C1 segment of cervical spinal cord (tissue), 14 donors: ENCODE measurements at places on chromosomes 4 and X.

DNA sequence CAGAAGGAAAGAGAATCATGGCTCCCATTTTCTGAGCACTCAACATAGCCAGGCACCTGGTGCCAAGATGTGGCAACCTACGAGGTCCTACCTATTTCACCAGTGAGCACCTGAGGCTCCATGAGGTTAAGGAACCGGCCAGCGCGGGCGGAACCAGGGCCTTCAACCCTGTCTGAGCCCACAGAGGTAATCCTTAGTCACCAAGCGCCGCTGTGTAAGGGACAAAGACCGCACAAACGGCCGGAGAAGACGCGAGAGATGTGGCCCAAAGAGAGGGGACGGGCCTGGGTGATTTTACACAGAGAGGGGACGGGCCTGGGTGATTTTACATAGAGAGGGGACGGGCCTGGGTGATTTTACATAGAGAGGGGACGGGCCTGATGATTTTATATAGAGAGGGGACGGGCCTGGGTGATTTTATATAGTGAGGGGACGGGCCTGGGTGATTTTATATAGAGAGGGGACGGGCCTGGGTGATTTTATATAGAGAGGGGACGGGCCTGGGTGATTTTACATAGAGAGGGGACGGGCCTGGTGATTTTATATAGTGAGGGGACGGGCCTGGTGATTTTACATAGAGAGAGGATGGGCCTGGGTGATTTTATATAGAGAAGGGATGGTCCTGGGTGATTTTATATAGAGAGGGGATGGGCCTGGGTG lies 114.2 kb downstream of the SMIM20 start:
- DNase-seq = no peak

GRCh38 chr4:53376900-53377299 lies 541 bp upstream of the FIP1L1 start:
- DNase-seq = no peak

DNA sequence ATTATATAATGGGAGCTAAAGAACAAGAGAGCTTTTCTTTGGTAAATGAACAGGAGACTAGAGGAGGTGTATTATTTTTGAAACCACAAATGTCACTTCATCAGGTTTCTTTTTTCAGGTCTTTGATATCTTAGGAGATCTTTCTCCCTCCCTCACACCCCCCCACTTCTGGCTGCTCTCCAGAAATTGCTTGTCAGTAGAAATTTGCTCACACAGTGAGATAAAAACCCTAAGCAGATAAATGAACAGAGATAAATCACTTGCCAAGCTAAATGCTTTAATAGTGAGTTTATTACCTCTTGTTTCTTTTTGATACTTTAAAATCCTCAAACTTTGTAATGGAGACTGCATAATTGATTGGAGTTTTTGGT lies 421.2 kb upstream of the TENM3 start:
- no peak for DNase-seq

DNA sequence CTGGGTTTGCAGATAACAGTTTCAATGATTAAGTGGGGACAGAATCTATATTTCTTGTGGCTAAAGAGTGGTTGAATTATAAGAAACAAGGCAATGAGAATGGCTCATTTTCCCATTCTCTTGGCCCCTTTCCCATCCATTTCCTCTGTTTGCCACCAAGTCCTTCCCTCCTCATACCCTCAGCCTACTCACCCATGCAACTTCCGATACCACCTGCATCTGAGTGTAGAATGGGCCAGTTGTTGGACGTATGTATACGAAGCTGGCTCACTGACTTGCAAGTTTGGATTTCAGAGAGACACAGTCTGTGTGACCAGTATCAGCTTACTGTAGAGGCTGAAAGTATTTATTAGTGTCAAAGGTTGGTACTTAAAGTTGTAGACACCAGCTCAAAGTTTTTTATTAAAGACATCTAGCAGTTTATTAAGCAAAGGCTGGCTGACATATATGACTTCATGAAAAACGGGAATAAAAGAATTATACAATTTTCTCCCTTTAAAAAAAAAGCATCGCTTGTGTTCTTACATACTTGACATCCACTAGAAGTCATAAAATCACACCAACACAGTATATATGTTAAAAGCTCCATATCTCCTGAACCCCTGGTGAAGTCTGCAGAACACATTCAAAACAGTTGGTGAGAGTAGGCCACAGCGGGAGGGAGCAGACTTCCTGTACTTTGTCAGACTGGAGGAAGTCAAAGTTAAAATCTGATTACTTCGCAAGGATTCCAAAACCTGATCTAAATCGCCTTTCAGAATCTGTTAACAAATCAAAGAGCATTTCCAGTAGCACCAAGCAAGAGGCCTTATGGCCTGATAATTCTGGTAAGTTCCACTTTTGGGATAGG lies 22.4 kb upstream of the STIM2 start:
- no peak for DNase-seq

DNA sequence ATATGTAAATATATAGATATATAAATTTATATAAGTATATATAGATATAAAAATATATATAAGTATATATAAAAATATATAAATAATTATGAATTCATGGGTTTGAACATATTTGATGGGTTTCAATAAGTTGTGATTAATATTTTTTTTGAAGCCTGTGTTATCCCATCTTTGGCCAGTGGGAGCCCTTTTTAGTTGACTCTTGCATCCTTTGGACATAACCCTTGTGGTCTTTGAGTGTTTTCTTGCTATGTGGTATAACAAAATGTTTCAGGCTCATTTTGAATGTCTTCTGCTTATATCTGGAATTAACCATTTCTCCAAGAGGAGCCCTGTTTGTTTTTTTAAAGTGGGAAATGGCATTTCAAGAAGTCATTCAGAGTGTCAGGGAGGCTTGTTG lies 15.2 kb downstream of the SNX25 start:
- DNase-seq = no peak

- DNase-seq = no peak
Observed at GRCh38 chrX:632366-633042, 1.9 kb downstream of the SHOX start.

GRCh38 chrX:20418379-20419150 lies 151.9 kb upstream of the RPS6KA3 start:
- no peak for DNase-seq
